ENCODE measurements at places on chromosomes 3 and 15.

- DNase-seq, result no peak
These were observed 36.9 kb downstream of the SUCLG2 start for GRCh38 chr3:67617518-67617917.

GRCh38 chr15:42511007-42511391, 15.6 kb downstream of the SNAP23 start:
- no peak for DNase-seq

DNA sequence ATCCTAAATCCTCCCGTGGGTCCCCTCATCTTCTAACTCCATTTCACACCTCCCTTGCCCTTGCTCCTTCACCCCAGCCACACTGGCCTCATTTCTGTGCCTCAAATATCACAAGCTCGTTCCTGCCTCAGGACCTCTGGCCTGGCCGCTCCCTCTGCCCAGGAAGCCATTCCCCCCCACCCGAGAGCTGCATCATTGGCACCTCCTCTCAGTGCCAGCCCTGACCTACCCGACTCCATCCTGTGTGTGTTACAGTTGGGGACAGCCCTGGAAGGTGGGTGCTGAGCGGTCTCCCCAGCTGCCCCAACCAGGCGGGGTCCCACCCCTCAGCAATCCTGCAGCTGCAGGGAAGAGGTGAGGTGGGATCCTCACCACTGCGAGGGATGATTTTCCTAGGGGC, 14.5 kb downstream of the PLXND1 start:
- no peak for DNase-seq

DNA sequence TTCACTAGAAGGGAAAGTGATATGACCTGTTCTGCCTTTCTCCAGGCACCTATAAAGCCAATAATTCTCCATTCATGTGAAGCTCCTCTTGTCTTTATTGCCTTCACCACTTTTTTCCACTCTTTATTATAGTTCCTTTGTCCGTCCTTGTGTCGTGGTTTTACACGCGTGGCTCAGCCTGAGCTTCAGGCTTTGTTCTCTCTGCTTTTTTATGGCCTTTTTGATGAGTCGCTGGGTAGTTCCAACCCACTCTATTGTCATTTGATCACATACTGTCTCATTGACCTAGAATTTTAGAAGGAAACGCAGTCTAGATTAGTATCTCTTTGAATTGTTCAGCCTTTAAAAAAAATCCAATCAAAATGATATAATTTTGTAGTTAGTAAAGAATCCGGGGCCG, 403.2 kb downstream of the PTPRG start:
- no peak for DNase-seq

DNA sequence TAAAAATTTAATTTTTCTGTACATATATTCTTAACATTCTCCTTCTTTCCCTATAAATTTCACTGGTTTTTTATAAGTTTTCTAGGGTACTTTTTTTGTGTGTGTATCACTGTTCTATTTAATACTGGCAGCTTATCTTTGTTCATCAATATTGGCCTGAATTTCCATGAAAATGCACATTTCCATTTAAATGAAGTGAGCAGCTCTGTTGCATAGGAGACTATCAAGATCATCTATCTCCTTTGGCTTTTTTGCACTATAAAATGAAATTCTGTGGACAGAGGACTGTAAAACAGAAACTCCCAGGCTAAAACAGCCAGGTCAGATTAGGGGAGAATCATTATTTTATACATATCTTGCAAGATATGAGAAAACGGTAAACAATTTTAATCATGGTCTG, 277.0 kb upstream of the ARL6 start:
- DNase-seq, result no peak

DNA sequence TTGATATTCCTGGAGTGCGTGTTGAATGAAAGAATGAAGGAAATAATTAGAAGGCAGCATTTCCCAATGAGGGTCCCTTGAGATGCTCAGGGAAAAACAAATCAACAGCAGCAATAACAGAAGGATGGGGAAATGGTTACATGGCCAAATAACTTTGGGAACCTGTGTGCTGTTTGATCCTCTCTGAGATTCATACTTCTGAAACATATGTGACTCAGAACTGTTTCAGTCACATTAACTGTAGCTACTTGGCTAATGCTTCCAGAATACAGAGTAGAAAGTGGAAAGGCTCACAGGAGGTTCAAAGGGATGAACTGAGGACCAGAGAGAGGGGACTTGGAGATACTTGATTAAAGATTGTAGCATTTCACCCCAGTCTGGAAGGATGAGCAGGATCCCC, 258.2 kb downstream of the SLCO3A1 start:
- no peak for DNase-seq

DNA sequence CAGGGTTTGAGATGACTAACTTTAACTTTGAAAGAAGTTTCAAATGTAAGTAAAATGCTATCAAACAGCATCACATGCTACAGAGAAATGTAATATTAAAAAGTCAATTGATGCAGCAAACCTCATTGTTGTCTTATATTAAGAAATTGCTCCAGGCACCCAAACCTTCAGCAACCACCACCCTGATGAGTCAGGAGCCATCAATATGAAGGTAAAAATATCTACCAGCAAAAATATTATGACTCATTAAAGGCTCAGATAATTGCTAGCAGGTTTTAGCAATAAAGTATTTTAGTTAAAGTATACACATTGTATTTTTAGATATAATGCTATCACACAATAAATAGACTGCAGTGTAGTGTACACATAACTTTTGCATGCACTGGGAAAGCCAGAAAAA, 746.3 kb downstream of the ZPLD1 start:
- DNase-seq, result no peak

Measured in CD4-positive, alpha-beta T cell treated with Interferon gamma for 1 hour (primary cell).